ENCODE measurements at places on chromosomes 7 and 10.

DNA sequence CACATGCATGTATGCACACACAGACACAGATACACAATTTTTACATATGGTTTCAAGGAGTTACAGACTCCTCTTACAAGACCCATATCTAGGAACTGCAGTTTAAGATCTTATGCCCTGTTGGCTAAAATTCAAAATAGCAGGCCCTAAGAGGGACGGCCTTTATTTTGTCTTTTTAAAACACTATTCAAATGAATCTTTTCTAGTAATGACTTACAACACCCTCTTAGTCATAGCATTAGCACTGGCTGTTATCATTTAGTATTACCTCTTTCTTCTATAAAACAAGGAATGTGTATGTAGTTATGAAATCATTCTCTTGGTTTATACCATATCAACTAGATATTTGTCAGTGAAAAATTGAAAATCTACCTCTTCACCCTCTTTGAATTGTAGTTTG, 15.3 kb downstream of the PAPSS2 start:
- DNase-seq = no peak

- DNase-seq = no peak
Observed at GRCh38 chr7:141362580-141363435, 188.4 kb upstream of the AGK start.

DNA sequence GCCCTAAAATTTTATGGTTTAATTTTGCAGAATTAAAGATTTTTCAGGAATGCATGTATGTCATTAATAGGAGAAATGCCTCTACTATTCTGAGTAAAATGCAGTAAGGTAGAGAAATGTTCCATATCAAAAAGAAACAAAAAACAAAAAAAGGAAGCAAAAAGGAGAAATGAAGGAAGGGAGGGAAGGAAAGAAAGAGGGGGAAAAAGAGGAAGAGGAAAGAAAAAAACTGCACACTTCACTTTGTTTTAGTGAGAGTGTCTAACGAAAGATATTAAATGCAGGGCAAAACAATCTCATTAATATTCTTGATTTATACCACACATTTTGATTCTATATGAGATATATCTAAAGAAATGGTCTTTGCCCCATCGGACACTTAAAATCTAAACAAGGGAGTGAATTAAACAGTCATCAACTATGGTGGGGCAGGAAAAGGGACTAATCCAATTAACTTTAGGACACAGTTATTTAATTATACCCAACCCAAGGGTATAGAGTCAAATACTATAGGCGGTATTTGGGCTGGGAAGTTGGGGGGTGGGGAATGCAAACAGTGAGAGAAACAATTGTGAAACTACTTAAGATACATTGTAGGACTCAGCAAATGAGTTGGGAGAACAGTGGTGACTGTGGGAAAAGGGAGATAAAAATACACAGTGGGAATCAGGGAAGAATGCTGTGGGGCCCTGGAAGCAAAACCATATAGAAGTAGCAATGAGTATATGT, 27.0 kb downstream of the IMMP2L start:
- no peak for DNase-seq

DNA sequence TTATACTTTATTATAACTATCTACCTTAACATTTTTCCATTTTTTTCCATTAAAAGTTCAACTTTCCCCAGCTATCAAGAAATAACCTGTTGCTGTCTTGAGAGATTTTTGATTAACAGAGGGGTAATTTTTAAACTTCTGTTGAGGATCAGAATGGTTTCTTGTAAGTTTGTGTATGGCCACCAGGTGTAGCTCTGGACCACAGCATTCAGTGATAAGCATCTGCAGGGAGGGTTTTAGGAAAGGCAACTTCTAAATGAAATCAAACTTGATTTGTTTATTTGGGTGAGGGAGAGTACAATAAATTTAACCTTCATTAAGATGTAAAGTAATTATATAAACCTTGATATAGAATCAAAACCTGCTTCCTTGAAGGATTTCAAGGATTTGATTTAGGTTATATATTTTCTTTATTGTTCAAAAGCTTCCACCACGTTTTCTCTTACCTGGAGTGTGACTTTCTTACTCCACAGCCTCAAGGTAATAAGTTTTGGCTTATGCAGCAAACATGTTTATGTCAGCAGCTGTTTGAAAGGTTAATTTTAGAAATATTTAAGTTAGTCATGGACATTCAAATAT, 153.3 kb downstream of the STK31 start:
- DNase-seq = peak; percentile 3

DNA sequence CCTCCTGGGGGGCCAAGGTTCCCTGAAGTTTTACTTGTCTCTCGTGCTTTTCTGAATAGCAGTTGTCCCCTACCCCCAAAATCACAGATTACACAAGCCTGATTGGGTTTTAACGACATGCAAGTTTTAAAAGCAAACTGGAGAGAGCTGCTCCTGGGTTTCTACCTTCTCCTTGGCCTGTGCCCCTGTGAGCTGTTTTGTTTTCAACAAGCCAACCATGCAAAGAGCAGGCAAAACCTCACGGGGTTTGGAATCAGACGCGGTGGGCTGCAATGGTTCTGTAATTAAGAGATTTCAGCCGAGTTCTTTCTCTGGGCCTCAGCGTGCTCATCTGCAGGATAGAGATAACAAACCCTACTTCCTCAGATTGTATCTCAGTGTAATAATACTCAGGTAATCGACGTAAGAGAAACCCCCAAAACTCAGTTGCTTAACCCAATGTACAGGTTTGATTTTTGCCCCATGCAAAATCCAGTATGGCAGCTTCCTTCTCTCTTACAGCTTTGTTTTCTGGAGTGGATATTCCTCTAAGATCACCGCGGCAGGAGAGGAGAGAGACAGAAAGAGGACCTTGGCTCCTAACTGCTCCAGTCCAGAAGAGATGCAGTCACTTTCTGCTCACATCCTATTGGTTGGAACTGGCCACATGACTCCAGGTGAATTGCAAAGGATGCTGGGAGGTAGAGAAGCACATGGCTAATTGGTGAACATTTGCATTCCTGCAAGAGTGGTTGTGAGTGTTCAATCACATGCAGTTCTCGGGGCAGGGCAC, 42.0 kb downstream of the MYL10 start:
- DNase-seq = no peak

DNA sequence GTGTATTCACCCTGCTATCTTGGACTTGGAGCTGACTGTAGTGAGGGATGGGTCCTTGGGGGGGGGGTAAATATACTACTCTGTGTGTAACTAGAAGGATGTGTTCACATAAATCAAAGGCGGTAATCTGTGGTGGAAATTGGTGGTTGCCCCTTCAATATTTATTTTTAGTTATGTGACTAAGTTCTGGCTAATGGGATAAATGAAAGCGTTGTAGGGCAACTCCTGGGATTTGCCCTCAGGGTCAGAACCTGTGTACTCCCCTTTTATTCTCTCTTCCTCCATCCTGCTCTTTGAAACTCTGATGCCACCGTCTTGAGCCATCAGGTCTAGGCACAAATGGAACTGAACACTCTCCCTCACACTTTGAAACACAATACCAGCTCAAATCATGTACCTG, 24.3 kb upstream of the ST7 start:
- DNase-seq = no peak

GRCh38 chr10:69898524-69898923, 96.8 kb downstream of the COL13A1 start:
- DNase-seq = no peak

GRCh38 chr10:43944381-43945093, 295.9 kb upstream of the ZNF32 start:
- no peak for DNase-seq

DNA sequence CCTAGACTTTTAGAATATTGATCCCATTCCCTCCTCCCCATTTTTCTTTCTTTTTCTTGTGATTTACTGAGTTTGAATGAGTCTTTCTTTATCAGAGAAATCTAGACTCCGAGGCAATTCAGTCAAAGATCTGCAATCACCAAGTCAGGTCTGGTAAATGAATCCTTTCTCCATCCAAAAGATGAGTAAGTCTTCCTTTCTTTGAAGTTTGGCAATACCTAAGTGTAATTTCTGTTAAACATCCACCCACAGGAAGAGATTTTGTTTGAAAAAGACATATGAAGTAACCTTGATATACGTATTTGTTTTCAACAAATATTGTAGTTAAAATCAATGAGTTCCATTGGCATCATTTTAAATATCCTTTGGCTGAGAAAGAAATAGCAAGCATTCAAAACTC, 58.3 kb downstream of the SLC39A12 start:
- no peak for DNase-seq

DNA sequence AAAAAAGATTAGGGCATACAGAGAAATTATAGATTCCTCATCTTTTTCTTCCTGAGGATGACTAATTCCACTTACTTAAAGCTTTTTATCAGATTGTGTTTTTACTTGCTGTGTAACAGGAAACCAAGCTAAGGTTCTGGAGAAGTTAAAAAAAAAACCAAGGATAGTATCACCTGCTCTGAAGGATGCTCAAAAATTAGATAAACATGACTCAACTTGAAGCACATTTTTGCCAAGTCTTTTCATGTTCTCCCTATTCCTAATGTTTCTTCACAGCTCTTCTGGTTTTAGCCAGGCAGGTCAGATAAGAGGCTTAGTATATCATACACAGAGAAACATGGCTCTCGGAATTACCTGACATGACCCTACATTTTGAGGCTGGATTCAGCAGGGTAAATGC, 90.3 kb downstream of the CPEB3 start:
- DNase-seq = no peak

GRCh38 chr7:71636329-71636728, 504.4 kb downstream of the GALNT17 start:
- DNase-seq = no peak

GRCh38 chr7:35380739-35381224, 126.9 kb upstream of the TBX20 start:
- DNase-seq = no peak

GRCh38 chr10:86281396-86281795, 85.2 kb downstream of the GRID1 start:
- DNase-seq = no peak

DNA sequence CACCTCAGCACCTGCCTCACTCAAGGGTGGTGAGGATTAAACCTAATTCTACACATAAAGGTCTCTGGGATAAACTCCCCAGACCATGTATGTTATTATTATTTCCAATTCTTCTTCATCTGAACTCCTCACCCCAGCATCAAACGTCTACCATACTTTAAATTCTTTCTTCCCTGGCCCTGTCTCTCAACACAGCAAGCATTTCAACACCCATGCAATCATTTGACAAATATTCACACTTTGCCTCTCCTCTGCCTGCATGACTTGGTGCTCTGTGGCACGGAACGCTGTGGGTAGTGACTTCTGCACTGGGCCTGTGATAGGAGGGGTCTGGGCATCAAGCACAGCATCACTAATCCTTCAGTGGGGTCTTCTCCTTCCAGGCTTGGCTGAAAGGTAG, 490.8 kb downstream of the TNS3 start:
- no peak for DNase-seq

DNA sequence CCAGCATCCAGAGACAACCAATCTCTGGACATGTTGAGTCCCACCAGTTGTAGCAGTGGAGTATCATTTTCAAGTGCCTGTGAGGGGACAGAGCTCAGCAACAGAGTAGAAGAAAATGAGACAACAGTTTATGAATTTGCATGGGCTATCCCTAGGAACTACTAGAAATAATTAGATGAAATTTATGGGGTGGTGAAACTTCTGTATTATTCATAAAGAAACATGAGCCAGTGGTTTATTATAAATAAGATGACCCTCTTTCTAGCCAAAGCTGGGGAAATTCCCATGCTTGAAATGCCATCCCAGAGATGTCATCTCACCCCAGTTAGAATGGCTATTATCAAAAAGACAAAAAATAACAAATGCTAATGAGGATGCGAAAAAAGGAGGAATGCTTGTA, 55.1 kb upstream of the ITGB8 start:
- no peak for DNase-seq

GRCh38 chr7:73941836-73942551, 81.0 kb downstream of the TMEM270 start:
- DNase-seq = no peak

GRCh38 chr7:20783125-20783699, 3.5 kb downstream of the SP8 start:
- DNase-seq = no peak

DNA sequence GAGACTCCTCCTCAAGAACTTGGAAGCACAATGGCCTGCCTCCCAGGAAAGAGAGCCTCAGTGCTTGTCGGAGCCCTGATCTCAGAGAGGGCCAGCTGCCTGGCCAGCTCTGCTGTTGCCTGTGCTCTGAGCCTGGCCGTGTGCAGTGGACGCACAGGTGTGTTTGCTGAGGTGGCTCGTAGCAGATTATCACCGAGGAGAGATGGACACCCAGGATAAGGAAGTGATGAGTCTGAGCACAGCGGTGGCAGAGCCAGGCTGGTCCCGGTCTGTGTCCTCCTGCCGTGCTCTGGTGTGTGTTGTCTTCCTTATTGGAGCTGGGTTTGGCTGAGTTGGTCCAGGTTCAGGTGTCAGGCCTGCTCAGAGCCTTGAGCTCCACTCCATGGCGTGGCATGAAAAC, 208.5 kb downstream of the EBF3 start:
- DNase-seq = no peak

DNA sequence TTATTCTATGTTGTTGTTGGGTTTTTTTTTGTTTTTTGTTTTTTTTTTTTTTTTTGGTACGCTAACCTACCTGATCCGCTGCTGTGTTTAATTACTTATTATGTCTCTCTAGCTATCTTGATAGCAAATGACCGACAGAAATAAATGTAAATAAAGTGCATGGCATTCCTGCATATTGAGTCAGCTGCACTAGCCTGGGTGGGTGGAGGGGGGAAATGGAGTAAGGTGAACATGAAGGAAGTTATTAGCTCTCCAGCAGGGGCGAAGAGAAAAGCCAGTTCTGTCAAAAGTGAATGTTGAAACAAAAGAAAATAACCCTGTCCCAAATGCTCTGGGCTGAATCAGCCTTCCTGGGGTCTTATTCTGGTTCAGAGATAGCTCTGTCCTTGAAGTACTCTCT, 210.7 kb upstream of the MDFIC start:
- DNase-seq = no peak

- no peak for DNase-seq
Observed at GRCh38 chr7:127021019-127021738, 231.6 kb downstream of the GRM8 start.

DNA sequence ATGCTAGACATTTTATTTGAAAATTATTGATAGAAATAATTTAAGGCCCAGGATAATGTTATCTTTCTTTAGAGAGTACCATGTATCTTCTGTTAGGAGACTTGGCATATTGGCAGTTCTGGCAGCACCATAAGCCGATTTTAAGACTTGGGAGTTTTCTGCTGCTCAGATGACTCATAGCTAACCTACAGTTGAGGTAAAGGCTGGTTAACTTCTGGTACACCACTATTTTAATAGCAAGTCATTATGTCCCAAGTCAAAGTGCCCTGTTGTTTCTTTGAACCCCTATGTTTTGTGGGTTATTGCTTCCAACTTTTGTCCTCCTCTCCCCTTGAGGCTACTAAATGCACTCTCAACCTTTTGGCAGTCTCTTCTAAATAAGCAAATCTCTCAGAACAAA, 25.2 kb downstream of the ATRNL1 start:
- no peak for DNase-seq
